ENCODE measurements at places on chromosomes 11 and 22. TPM values are rescaled to one million over a fixed set of nuclear protein-coding genes. Genes with fewer than 3 reads are reported as not detected.

DNA sequence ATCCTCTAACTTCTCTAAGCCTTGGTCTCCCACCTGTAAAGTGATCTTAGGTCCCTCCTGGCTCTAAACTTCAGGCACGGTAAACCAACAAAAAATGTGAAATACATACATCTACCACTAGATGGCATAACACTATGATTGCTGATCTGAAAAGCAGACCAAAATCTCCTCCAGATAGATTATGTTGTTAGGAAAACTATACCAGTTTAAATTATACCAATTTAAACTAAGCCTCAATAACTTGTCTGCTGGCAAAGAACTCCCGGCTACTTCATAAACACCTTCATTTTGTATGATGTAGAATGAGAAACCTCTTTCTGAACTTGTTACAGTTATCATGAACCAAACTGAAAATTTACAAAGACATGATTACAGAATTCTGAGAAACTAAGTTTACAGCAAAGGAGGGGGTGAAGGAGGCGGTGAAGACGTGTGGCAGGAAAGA, 85.9 kb downstream of the SBF2 start:
- peak; percentile 3 for DNase-seq

DNA sequence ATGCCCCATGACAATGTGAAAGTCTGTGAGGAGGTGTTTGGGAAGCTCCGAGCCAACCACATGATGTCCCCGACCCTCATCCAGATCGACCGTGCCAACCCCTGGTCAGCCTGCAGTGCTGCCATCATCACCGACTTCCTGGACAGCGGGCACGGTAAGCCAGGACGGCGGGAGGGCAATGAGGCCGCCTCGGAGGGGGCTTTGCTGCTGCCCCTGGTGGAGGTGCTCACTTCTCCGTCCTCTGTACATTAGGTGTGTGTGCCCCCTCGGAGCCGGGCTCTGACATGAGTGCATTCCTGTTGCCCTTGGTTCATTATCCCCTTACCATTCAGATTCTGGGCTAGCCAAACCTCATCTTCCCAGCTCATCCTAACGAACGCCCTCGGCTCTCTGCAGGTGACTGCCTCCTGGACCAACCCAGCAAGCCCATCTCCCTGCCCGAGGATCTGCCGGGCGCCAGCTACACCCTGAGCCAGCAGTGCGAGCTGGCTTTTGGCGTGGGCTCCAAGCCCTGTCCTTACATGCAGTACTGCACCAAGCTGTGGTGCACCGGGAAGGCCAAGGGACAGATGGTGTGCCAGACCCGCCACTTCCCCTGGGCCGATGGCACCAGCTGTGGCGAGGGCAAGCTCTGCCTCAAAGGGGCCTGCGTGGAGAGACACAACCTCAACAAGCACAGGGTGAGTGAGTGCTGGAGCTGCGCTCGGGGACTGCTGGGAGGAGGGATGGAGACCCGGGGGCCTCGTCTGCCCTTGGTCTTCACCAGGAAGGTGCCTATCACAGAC, 13.8 kb downstream of the ADAMTS15 start:
- DNase-seq, result no peak

OR6A2 gene
- 0.09 TPM for total RNA-seq

DNA sequence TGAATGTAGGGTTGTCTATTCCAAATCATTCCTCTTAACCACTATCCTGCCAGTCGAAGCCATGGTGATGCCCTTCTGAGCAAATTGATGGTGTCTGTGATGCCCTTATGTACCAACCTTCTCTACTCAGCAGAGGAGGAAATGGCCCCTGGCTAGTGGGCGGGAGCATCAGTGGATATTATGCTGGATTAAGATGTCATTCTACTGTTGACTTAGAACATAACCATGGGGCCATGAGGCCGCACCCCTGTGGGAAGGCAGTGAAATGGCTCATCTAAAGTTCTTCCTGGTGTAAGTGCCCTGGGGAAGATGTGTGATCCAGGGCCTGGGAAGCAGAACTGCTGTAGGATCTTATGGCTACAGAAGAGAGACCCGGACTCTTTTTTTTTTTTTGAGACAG, 20.7 kb upstream of the P2RY2 start:
- DNase-seq, result no peak

GRCh38 chr22:46286941-46287872, 9.5 kb upstream of the GTSE1 start:
- no peak for DNase-seq

NCR3LG1 gene
- 5.3 TPM for total RNA-seq

- no peak for DNase-seq
These were observed 23.0 kb downstream of the POU2AF1 start for GRCh38 chr11:111355956-111356659.

GRCh38 chr11:47715082-47715669, at the start of gene AGBL2:
Gene AGBL2, minus strand, starts transcription at chr11:47715369. Its CDS starts 719 bp downstream, at chr11:47714650.
- DNase-seq, result peak; percentile 81

GRCh38 chr11:35293035-35293434, 126.3 kb downstream of the SLC1A2 start:
- DNase-seq, result peak; percentile 4

C22orf31 gene
- total RNA-seq, result not detected

DNA sequence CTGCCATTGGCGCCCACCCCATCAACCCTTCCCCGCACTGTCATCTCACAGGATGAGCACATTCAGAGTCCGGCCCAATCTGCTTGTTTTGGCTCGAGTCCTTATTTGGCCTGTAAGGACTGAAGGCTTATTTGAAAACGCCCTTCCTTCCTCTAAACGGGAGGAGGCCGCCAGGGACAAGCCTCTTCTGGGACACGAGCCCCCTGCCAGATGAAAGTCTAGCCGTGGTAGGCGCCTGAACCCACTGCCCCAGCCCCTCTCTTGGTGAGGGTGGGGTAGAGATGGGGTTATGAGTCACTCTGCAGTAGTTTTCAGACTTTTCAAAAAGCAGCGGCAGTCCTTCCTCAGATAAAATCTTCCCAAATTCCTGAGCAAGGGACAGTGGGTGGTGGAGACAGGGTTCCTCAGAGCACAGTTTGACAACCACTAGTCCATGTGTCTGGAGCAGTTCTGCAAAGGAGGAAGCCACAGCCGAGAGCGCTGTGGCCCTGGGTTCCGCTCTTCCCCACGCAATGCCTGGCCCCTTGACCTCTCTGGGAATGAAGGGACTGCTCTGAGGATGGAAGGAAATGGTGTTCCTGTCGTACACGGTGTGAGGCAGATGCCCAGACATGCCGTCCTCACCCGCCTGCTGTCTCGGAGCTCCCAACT, 57.0 kb downstream of the MYH9 start:
- no peak for DNase-seq

- peak; percentile 72 for DNase-seq
These were observed 35.5 kb upstream of the ST14 start for GRCh38 chr11:130124096-130124495.

DNA sequence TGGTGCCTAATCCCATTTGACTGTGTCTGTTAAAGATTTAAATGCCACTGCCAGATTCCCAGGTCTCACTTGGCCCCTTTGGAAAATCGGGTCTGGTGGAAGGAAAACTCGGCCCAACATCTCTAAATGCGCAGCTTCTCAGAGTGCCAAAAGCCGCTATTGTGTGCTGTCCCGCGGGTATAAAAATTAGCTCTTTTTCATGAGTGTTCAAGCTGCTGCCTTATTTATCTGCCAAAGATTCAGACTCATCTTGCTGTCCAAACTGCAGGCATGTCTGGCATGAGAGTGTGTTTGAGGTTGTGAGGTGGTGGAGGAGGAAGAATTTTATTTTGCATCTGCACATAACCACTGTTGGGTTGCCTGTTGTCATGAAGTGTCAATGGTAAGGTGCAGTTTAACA, 91.4 kb downstream of the NELL1 start:
- no peak for DNase-seq

GRCh38 chr11:6498121-6498520, 1.0 kb downstream of the DNHD1 start:
- DNase-seq, result no peak

GRCh38 chr22:23034621-23035556, 35.4 kb upstream of the GNAZ start:
- no peak for DNase-seq

DNA sequence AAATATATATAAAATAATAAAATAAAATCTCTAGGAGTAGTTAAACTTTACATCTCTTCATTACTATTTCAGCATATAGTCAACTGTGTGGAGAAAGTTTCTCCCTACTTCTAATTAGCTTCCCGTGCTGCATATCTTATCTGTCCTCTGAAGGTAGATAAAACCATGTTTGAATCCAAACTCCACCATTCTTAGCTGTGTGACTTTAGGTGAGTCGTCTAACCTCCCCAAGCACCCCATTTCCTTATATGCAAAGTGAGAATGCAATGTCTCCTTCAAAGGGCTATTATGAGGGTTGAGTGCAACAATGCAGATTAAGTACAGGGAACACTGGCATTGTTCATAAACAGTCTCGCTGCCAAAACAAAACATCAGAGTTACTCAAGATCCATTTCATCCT, 80.8 kb upstream of the DRD2 start:
- no peak for DNase-seq

- DNase-seq, result no peak
These were observed 5.4 kb downstream of the CRY2 start for GRCh38 chr11:45852712-45853101.

DNA sequence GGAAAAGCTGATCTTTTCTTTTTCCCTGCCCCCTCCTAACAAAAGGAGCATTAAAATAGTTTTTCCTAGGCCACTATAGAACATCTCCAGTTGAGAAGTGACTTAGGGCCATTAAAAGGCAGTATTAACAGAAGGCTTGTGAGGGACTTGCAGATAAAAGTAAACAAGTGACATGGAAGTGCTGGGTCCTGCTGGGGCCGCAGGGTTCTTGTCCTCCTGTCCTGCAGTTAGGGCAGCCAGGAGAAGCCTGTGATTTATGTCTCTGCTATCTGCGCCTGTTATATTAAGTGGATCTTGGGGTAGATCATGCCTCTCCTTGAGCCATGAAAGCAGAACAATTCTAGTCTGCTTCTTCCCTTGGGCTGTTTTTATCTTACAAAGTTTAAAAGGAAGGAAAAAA, 271.4 kb upstream of the C11orf87 start:
- no peak for DNase-seq

GRCh38 chr11:2940147-2940920, 11.1 kb upstream of the PHLDA2 start:
- DNase-seq, result peak; percentile 68

ENDOD1 gene
- total RNA-seq, result 29.4 TPM

DNA sequence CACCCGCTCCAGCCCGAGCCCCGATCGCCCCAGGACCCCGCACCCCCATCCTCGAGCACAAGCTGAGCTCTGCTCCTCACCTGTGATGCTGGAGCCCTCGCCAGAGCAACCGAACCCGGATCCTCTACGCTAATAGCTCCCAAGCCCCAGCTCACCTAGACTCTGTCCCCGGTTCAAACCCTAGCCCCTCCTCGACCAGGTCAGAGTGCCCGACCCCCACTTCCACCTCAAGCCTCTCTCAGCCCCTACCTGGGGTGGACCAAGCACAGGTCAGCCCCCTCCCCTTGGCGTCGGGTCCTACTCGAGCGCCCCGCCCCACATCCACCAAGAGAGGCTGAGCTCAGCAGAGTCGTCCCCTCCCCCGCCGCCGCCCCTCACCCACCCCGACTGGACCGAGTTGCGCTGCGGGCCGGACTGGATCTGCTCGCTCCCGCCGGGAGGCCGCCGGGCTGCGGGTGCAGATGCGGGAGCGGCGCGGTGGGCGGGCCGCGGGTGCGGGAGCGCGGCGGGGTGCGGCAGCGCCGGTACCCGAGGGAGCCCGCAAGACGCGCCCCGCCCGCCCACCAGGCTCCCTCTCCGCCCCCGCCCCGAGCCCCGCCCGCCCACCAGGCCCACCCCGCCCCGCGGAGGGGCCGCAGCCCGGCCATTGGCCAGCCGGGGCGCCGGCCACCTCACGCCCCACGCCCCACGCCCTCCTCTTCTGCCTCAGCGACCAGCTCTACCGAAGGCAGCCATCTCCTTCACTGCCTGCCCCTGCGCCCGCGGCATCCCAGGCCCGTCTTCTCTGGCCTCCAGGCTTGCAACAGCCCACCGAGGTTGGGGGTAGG, 577 bp upstream of the DKK3 start:
- DNase-seq, result peak; percentile 59

GTSE1 gene
- total RNA-seq, result 48.0 TPM

SAA4 gene
- total RNA-seq, result 2.6 TPM

ARHGAP20 gene
- total RNA-seq, result not detected

HEPN1 gene
- not detected for total RNA-seq

DNA sequence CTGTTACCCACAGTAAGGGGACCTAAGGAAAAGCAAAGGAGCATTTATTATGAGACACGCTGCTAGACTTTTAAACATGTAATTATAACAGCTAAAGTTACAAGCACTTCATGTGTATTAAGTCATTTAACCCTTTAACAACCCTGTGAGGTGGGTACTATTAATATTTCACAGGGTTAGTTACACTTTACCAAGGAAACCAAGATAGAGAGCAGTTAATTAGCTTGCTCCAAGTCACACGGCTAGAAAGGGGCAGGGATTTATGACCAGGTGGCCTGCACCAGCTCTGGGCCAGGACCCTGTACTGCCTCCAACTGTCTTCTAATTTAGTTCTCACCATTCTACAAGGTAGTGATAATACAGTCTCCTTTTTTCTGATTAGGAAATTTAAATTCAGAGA, 74.9 kb downstream of the RPL27A start:
- no peak for DNase-seq

OR51B5 gene
- not detected for total RNA-seq

DNA sequence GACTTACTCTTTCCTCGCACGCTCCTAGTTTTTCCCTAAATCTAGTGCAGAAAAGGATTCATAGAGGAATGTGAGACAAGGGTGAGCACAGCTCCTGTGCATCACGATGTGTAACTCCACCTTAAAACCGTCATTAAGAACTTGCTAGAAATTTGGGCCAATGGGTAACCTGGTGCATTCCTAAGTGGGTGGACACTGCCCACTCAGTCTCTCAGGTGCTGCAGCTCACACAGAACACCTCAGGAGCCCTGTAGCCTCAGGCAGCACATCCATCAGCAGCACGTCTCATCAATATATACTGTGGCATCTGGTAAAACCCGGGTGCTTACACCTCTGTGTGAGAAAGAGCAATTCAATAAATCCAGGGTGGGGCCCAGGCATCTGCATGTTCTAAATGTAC, 12.4 kb downstream of the POU2AF3 start:
- no peak for DNase-seq

MAPK8IP2 gene
- 2.9 TPM for total RNA-seq

- no peak for DNase-seq
These were observed 525.9 kb downstream of the KCNA4 start for GRCh38 chr11:29490938-29491337.

DNA sequence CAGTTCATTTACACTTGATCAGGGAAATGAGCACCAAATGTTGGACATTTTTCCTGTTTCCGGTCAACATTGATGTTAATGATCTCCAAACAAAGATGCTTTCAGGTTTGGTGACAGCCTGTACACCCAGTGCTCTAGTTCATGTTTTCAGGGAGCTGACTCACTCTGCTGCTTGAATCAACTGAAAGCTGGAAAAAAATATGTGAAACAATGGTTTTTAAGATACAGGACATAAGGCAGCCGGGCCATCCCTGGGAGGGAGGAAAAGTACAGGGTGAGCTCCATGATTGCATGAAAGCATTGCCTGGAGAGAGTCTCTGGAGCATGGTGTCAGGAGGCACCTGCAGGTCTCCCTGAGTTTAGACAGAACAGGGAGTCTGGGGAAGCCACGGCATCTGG, 259.6 kb downstream of the TBC1D22A start:
- no peak for DNase-seq

OR5A1 gene
- not detected for total RNA-seq

CDC42EP2 gene
- total RNA-seq, result 43.2 TPM
